ENCODE measurements at places on chromosomes 11 and 22.

- no peak for DNase-seq
- H3K4me1 ChIP-seq, result no peaks in the 10 kb centered on the region
- no peak overlapping the region for H3K27ac ChIP-seq
- peaks cover 27% of the 10 kb centered on the region for H3K36me3 ChIP-seq
Measured at GRCh38 chr11:61370349-61371005, 8.3 kb downstream of the TMEM138 start.

DNA sequence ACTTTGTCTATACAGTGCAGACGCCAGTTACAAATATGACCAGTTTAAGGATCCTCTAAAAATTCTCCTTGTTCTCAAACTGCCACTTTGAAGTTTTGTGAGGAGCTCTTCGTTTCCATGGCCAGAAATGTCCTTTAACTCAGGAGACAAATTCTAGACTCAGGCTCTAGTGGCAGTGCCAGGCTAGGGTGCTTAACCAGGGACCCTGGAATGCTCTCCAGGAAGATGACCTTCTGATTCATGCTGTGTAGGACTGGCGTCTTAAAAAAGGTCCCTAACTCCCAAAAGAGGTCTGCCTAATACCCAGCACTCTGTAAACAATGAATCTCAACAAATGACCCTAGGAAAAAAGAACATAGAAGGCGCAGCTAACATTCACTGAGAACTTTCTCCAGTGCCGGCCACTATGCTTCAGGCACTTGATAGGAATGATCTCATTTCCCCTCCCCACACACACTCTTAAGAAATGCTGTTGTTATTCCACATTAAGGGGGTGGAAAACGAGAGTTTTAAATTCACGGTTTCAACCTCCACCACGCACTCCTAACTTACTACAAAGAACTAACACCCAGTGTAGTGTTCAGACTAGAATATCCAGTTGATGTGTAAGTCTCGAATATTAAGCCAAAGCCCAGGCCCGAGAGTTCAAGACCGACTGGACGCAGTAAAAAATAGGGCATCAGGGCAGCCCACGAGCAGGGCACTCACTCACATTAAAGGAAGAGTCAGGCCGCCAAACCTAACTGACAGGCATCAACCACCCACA lies 747 bp downstream of the NXF1 start:
- no peaks in the 10 kb centered on the region for H3K4me1 ChIP-seq
- H3K4me3 ChIP-seq, result peak overlapping the region; percentile 68
- DNase-seq, result no peak
- H3K27ac ChIP-seq, result peak overlapping the region; percentile 85

DNA sequence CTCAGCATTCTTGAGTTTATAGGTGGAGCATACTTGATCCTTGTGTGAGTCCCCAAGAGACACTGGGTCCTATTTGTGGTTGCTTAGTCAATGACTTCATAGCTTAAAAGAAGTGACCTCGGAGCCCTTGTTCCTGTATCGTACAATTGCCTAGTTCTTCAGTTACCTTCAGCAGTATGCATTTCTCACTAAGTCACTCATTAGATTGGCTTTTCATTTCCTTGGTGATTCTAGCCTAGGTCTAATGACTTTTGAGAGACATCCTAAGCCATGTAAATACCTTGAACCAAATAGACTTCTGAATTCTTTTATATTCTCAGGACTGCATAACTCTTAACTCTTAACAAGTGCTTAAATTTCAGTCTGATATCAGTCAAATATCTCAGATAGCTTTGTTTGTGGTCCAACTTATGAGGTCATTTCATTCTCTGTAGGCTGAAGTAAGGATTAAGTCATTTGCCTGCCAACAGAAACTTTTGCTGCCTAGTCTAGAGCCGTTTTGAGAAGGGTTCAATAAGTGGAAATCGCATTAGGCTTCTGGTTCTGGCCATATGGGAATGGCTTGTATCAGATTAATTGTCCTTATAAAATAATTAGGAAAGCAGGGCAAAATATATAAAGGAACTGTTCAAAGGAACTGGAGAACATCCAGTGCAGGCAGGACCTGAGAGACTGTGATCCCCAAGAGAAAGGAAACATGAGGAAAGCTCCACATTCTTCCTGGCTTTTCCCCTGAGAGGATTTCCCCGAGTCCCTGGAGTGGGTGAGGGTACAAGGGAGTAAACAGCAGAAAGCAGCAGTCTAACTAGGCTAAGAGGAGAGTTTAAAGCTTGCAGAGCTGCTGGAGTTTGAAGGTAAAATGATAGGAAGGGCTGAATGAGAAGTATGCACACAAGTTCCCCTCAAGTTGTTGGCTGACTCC lies 39.9 kb downstream of the TRAF6 start:
- no peak overlapping the region for H3K4me3 ChIP-seq
- H3K4me1 ChIP-seq, result no peaks in the 10 kb centered on the region
- no peaks in the 10 kb centered on the region for H3K36me3 ChIP-seq

DNA sequence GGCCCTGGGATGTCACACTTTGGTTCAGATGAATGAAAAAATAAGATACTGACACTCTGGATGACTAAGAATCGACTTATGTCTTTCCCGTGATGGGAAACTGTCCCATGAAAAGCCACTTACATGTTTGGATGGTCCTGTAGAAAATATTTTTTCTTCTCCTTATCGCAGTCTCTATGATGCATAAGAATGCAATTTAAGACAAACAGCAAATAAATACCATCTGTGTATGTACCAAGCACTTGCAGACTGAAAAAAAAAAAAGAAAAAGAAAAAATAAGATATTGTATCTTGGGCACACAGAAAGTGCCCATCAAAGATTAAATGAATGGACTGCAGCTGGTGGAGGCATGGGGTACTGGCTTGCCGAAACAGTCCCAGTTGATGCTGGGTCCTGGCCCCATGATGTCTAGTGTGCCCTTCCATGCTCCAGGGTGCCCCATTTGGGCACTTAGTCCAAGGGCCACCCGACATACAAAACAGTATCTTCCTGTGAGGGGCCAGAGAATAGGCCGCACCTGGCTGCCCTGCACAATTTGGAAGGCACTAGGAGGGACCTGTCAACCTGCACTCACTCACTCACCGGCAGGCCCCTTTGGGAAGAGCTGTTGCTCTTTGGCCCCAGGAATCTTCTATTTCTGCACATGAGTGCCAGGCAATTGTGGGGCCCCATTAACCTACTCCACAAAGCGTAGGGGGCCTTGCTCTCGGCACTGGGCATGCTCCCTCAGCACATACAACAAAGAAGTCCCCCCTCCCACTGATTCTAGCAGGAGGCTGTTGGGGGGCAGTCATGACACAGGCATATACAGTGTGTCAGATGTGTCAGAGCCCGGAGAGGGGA lies 2.5 kb upstream of the ZBED4 start:
- H3K27ac ChIP-seq, result no peak overlapping the region
- no peaks in the 10 kb centered on the region for H3K27me3 ChIP-seq
- no peaks in the 10 kb centered on the region for H3K36me3 ChIP-seq
- no peak for DNase-seq
- H3K4me3 ChIP-seq, result no peak overlapping the region

DNA sequence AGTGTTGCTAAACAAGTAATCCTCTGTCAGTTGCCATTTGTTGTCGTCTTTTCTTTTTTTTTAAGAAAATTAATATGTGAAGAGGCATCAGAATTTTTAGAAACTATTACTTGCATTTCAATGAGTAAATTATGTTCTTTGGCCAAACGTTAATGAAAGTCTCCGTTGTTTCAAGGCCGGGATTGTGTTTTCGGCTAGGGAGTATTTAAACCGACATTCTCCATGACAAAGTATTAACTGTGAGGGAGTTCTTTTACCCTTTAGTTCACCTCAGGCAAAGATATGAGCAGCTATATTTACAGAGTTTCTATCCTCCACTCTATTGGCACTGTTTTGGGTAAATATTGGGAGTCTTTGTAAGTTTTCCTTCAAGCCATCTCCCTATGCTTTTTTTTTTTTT lies 668.9 kb downstream of the METTL15 start:
- H3K4me3 ChIP-seq, result no peak overlapping the region
- H3K36me3 ChIP-seq, result no peaks in the 10 kb centered on the region
- no peak for DNase-seq
- no peak overlapping the region for H3K27ac ChIP-seq
- H3K4me1 ChIP-seq, result no peaks in the 10 kb centered on the region

DNA sequence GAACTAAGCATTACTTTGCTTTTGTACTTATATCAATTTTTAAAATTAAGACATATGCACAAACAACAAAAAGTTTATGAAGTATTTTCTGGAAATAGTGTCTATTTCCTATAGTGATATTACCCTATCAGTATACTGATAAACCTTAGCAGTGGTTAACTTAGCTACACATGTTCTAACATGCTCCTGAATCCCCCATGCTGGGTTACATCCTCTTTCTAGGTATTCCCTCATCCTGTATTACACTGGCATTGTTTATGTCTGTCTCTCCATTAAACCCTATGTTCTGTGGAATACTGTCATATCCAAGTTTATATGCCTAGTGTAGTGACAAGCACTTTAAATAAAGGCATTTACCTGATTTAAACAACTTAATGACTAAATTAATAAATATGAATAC lies 1.8 kb upstream of the FAR1 start:
- no peak overlapping the region for H3K27ac ChIP-seq
- H3K4me1 ChIP-seq, result peaks cover 24% of the 10 kb centered on the region
- no peaks in the 10 kb centered on the region for H3K27me3 ChIP-seq

GRCh38 chr22:38775656-38776055 lies 18.3 kb downstream of the DNAL4 start:
- H3K27me3 ChIP-seq, result no peaks in the 10 kb centered on the region
- H3K4me3 ChIP-seq, result no peak overlapping the region
- H3K36me3 ChIP-seq, result no peaks in the 10 kb centered on the region
- no peak overlapping the region for H3K27ac ChIP-seq
- H3K4me1 ChIP-seq, result no peaks in the 10 kb centered on the region

- no peaks in the 10 kb centered on the region for H3K36me3 ChIP-seq
- H3K27ac ChIP-seq, result no peak overlapping the region
- no peak overlapping the region for H3K4me3 ChIP-seq
- H3K27me3 ChIP-seq, result no peaks in the 10 kb centered on the region
- DNase-seq, result no peak
Measured at GRCh38 chr11:130861283-130861682, 55.0 kb downstream of the SNX19 start.

DNA sequence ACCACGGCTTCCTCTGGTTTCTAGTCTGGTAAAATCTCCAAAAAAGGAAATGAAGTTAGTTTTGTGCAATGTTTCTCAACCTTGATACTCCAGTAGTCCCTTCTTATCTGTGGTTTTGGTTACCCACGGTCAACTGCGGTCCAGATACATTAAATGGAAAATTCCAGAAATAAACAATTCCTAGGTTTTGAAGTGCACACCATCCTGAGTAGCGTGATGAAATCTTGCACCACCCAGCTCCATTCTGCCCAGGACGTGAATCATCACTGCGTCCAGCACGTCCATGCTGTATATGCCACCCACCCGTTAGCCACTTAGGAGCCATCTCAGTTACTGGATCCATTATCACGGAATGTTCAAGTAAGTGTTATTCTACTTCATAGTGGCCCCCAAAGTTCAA lies 117.0 kb downstream of the FBXO7 start:
- H3K27me3 ChIP-seq, result no peaks in the 10 kb centered on the region
- H3K4me3 ChIP-seq, result no peak overlapping the region
- no peaks in the 10 kb centered on the region for H3K36me3 ChIP-seq
- DNase-seq, result no peak
- H3K4me1 ChIP-seq, result no peaks in the 10 kb centered on the region

DNA sequence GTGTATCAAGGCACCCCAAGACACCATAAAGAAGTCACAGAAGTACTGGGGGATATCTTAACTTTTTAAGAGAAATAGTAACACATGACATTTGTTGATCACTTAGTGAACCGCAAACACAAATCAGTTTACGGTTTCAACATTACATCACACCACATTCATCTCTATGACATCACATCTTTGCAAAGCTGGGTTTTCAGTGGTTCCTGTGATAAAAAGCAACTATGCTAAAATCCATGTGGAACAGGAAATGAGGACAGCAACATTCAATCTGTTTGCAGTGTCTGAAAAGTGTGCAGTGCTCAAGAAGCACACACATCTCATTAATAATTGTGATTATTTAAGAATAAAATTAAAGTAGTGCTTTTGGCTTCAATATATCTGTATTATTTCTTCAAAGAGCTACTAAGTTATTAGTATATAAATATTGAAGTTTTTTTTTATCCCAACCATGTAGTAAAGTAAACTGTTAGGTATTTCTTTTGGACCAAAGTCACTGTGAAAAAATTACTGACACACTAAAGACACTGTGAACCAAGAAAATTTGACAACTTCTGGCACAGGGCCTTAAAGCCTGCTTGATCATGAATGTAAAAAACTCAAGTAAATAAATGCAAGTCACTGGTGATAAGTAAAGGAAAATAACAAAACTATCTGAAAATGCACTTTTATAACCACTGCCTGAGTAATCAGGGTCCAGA lies 156.0 kb upstream of the SOX6 start:
- DNase-seq, result no peak
- H3K4me3 ChIP-seq, result no peak overlapping the region
- H3K27me3 ChIP-seq, result peaks cover 8% of the 10 kb centered on the region

DNA sequence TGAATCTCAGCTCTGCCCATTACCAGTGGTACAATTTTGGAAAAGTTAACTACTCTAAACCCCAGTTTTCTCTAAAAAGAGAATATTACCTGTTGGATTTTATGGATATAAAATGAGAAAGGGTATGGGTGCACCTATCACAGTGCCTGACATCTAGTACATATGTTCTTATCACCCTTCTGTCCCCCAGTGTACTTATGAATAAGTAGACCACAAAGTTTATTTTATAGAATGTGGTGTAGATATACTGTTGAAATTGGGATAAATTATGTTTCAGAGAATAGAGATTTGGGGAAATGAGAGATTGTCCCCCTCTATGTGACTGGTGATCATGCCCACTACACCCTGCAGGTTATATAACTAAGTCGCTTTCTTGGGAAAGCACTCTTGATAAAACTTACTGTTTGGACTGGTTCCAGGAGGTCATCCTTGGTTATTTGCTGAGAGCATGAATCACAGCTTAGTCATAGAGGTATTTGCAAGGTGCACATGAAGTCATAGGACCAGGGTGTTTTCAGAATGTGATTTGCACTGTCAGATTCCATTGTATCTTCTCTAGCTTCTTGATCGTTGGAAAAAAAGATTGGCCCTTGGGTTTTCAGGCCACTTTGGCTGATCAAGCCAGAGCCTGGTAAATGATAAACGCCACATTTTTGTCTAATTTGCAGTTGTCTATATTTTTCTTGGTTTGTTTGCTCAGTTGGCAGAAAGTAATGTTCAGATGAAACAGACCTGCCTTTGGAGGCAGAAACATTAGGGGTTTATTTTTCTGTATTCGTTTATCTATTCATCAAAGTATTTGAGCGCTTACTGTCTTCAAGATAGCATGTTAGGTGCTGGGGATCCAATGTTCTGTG lies 21.3 kb downstream of the STX3 start:
- H3K27me3 ChIP-seq, result no peaks in the 10 kb centered on the region
- DNase-seq, result peak; percentile 85
- H3K4me1 ChIP-seq, result peaks cover 31% of the 10 kb centered on the region

GRCh38 chr22:49347376-49347775 lies 480.3 kb downstream of the BRD1 start:
- H3K36me3 ChIP-seq, result no peaks in the 10 kb centered on the region
- no peak overlapping the region for H3K27ac ChIP-seq
- H3K4me3 ChIP-seq, result no peak overlapping the region
- DNase-seq, result no peak

- DNase-seq, result no peak
- no peak overlapping the region for H3K4me3 ChIP-seq
- H3K4me1 ChIP-seq, result peaks cover 40% of the 10 kb centered on the region
- H3K27me3 ChIP-seq, result no peaks in the 10 kb centered on the region
- no peak overlapping the region for H3K27ac ChIP-seq
- no peaks in the 10 kb centered on the region for H3K36me3 ChIP-seq
Measured at GRCh38 chr11:2775626-2776350, 76.0 kb upstream of the KCNQ1OT1 start.
